ENCODE measurements at places on chromosomes 7 and 10.

- no peak for DNase-seq
- H3K36me3 ChIP-seq: no peaks in the 10 kb centered on the region
- H3K27ac ChIP-seq: no peak overlapping the region
- no peak overlapping the region for H3K4me3 ChIP-seq
- no peaks in the 10 kb centered on the region for H3K27me3 ChIP-seq
- H3K4me1 ChIP-seq: no peaks in the 10 kb centered on the region
These were observed 16.3 kb downstream of the MSRB2 start for GRCh38 chr10:23111517-23112286.

DNA sequence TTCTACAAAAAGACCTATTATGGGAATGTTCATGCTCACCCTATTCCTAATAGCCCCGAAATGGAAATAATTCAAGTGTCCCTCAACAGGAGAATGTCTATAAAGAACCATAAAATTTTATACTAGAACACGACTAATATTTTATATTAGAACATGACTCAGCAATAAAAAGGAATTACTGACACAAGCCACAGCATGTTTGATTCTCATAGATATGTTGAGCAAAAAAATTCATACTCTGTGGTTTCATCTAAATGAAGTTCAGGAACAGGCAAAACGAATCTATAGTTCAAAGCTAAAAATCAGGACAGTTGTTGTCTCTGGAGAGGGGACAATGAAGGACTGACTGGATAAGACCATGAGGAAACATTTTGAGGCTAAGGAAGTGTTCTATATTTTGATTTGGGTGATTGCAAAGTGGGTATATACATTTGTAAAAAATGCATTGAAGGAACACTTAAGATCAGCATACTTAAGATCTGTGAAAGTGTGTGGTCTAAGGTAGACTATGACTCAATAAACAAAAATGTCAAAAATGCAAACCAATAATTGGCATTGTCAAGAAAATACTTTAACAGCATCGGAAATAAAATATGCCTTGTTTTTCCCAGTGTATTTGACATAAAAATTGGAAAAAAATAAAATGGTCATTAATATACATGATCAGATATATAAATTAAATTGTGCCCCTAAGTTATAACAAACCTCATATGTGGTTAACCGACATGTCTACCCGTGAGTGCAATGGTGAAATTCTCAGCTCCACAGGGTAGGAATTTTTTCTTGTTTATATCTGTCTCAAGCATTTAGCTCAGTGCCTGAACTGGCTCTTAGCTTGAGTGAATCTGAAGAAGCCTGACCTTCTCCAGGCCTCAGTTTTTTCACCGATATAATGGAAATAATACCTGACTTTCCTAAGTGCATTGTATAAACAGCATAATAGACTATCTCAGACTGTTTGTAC lies 124.9 kb upstream of the CTTNBP2 start:
- H3K27me3 ChIP-seq: no peaks in the 10 kb centered on the region
- no peaks in the 10 kb centered on the region for H3K4me1 ChIP-seq
- H3K36me3 ChIP-seq: no peaks in the 10 kb centered on the region
- DNase-seq: no peak

GRCh38 chr10:100972904-100973535 lies 3.7 kb downstream of the SEMA4G start:
- H3K4me1 ChIP-seq: peaks cover 35% of the 10 kb centered on the region
- no peak for DNase-seq
- no peak overlapping the region for H3K27ac ChIP-seq
- no peaks in the 10 kb centered on the region for H3K36me3 ChIP-seq
- H3K27me3 ChIP-seq: no peaks in the 10 kb centered on the region
- H3K4me3 ChIP-seq: no peak overlapping the region

GRCh38 chr10:58050575-58050974 lies 217.1 kb downstream of the IPMK start:
- H3K4me3 ChIP-seq: no peak overlapping the region
- no peaks in the 10 kb centered on the region for H3K27me3 ChIP-seq
- no peaks in the 10 kb centered on the region for H3K4me1 ChIP-seq

GRCh38 chr10:3625959-3626751 lies 158.9 kb downstream of the KLF6 start:
- H3K36me3 ChIP-seq: no peaks in the 10 kb centered on the region
- H3K27ac ChIP-seq: no peak overlapping the region
- H3K4me3 ChIP-seq: no peak overlapping the region
- peak; percentile 13 for DNase-seq

DNA sequence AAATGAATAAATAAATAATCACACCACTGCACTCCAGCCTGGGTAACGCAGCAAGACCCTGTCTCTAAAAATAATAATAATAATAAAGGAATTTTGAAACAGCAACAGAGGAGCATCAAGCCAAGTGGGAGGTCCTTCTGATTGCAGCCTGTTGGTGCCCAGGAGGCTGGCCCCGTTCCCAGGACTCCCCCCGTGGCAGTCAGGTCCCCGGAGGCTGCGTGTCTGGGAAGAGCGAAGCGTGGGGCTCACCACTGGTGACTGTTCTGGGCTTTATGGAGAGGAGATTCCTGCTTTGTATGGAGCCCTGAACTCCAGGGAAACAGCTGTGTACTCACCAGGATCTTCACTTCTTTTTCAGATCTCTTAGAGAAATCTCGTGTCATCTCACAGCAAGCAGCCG lies 19.3 kb upstream of the MYH16 start:
- DNase-seq: no peak
- H3K4me3 ChIP-seq: no peak overlapping the region
- H3K27ac ChIP-seq: no peak overlapping the region

DNA sequence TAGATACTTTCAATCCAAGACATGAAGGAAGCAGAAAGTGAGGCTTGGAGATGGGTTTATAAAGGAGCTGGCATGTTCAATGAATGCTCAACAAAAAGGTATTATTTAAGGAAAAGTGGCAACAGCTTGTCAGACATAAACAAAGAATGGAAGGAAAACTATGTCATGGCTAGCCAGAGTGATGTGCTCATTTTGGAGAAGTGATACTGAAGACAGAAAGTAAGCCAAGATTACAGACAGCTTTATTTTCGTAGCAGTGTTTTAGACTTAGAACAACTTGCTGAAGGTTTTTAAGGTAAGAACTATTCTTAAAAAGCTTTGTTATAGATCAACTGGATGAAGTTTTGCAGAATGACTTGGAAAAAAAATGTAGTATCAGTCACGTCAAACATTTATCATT lies 160.5 kb upstream of the FERD3L start:
- no peaks in the 10 kb centered on the region for H3K4me1 ChIP-seq
- no peaks in the 10 kb centered on the region for H3K36me3 ChIP-seq
- no peak overlapping the region for H3K27ac ChIP-seq
- no peak overlapping the region for H3K4me3 ChIP-seq

GRCh38 chr7:101200504-101200861 lies 353 bp downstream of the MOGAT3 start:
- peaks cover 5% of the 10 kb centered on the region for H3K4me1 ChIP-seq
- peak overlapping the region; percentile 79 for H3K27ac ChIP-seq
- DNase-seq: no peak
- H3K36me3 ChIP-seq: no peaks in the 10 kb centered on the region

DNA sequence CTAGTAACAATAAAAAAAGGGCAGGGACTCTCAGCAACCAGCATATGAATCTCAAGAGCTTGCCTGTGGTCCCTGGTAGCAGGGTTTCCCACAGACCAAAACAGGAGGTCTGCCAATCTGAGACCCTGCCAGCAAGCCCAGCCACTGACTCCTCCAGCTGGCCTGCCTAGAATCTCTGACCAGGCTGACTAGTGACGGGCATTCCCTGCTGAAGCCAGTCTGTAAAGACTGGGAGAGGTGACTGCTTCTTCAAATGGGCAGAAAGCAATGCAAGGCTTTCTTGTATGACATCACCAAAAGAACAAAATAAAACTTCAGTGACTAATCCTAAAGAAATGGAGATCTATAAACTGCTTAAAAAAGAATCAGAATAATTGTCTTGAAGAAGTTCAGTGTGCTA lies 249.4 kb downstream of the TCF7L2 start:
- no peaks in the 10 kb centered on the region for H3K27me3 ChIP-seq
- no peaks in the 10 kb centered on the region for H3K36me3 ChIP-seq
- H3K4me3 ChIP-seq: no peak overlapping the region
- no peak overlapping the region for H3K27ac ChIP-seq

DNA sequence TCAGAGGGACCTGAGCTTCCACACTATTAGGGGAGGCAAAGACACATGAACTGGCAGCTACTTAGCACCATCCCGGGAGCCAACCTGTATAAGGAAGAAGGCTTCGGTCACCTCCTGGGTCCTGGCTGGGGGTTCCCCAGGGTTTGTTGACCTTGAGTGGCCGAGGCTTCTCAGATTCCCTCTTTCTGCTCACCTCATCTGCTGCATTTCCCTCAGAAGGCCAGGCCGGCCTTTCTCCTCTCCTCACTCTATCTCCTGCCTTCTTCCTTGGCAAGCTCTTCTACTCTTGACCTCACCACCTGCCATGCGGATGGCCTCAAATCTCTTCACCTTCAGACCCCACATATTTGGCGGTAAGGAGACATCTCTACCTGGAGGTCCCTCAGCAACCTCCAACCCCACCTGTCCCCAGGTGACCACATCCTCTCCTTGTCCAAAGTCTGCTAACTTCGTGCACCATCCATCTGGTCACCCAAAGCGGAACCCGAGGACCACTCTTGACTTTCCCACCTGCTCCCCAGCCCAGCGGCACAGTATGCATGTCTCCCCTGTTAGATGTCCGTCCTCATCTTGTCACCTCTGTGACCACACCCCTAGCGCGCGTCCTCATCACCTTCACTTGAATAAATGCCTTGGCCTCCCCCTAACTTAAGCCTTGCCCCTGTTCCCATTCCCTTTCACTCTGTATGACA lies 133.8 kb upstream of the UNC5B start:
- no peak overlapping the region for H3K27ac ChIP-seq
- H3K27me3 ChIP-seq: no peaks in the 10 kb centered on the region
- H3K36me3 ChIP-seq: no peaks in the 10 kb centered on the region

GRCh38 chr10:3844491-3845025 lies 59.5 kb upstream of the KLF6 start:
- no peak overlapping the region for H3K27ac ChIP-seq
- no peak for DNase-seq
- no peak overlapping the region for H3K4me3 ChIP-seq
- no peaks in the 10 kb centered on the region for H3K27me3 ChIP-seq

- no peaks in the 10 kb centered on the region for H3K36me3 ChIP-seq
- no peak for DNase-seq
- H3K27ac ChIP-seq: no peak overlapping the region
- H3K4me3 ChIP-seq: no peak overlapping the region
- H3K27me3 ChIP-seq: no peaks in the 10 kb centered on the region
These were observed 110.7 kb upstream of the SEMA3C start for GRCh38 chr7:81029511-81029910.

- H3K36me3 ChIP-seq: no peaks in the 10 kb centered on the region
- H3K4me3 ChIP-seq: no peak overlapping the region
- H3K27ac ChIP-seq: no peak overlapping the region
- H3K27me3 ChIP-seq: no peaks in the 10 kb centered on the region
These were observed 63.0 kb downstream of the GRID1 start for GRCh38 chr10:86303626-86304025.

DNA sequence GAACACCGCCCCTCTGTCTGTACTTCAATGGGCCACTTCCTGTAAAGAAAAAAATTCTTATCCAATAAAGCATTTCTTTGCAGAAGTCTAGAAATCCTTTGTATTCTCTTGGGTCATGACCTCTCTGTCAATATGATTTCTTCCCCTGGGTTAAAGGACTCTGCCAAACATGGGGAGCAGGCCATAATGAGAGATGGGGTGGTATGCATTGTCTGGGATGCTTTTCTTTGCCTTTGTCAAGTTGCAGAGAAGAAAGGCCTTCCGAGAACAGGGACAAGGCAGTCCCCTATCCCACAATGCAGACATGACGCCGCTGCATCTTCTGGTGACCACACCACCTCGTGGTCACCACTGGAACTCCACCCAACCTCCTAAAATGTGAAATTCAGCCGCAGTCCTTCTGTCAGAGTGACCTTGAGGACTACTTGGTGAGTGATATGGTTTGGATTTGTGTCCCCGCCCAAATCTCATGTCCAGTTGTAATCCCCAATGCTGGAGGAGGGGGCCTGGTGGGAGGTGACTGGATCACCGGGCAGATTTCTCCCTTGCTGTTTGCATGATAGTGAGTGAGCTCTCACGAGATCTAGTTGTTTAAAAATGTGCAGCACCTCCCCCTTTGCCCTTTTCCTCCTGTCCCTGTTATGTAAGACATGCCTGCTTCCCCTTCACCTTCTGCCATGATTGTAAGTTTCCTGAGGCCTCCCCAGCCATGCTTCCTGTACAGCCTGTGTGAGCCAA lies 15.2 kb upstream of the FRMPD2 start:
- peaks cover 4% of the 10 kb centered on the region for H3K4me1 ChIP-seq
- no peak overlapping the region for H3K27ac ChIP-seq
- no peaks in the 10 kb centered on the region for H3K27me3 ChIP-seq
- DNase-seq: peak; percentile 52
- no peaks in the 10 kb centered on the region for H3K36me3 ChIP-seq

DNA sequence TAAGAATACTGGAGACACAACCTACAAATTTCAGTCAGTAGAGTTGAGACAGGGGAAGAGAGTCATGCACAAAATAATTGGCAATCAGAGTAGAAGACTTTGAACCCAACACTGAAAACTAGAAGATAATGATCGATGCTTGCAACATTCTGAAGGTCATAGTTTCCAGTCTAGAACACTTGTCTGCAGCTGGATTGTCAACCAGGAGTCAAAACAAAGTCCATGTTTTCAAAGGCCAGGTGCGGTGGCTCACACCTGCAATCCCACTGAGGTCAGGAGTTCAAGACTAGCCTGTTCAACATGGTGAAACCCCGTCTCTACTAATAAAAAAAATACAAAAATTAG lies 26.8 kb upstream of the SMURF1 start:
- no peak overlapping the region for H3K27ac ChIP-seq
- no peak overlapping the region for H3K4me3 ChIP-seq
- no peaks in the 10 kb centered on the region for H3K27me3 ChIP-seq
- DNase-seq: no peak
- H3K36me3 ChIP-seq: no peaks in the 10 kb centered on the region
- no peaks in the 10 kb centered on the region for H3K4me1 ChIP-seq

DNA sequence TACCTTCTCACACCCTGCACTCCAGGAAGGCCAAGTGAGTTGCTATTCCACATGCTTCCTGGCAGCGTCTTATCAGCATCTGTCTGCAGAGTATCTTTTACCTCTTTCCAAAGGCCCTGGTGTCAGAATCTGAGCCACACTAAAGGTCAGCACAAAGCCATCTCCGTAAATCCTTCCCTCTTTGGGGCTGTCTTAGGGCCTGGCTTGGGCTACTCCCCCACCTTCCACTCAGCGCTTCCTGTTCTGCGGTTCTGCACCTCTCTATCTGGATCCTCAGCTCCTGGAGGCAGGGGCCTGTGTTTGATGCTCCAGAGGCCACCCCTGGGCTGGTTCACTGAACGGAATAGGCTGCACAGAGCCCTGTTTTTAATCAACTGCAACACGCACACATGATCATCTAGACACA lies 334.8 kb upstream of the GALNT17 start:
- H3K4me1 ChIP-seq: no peaks in the 10 kb centered on the region
- H3K4me3 ChIP-seq: no peak overlapping the region
- H3K36me3 ChIP-seq: no peaks in the 10 kb centered on the region
- H3K27ac ChIP-seq: no peak overlapping the region
- no peak for DNase-seq
- no peaks in the 10 kb centered on the region for H3K27me3 ChIP-seq

All from transverse colon (tissue), 4 donors.